ENCODE measurements at places on chromosomes 6 and 20. TPM values are rescaled to one million over a fixed set of nuclear protein-coding genes. Genes with fewer than 3 reads are reported as not detected.

Gene BPI
- 0.32 TPM for total RNA-seq

Gene IGF2R
- total RNA-seq: 124 TPM

Gene ATP6V1G2
- total RNA-seq: 10.4 TPM

Gene EDN1
- total RNA-seq: 0.16 TPM

Gene PPP1R14C
- total RNA-seq: 0.17 TPM

All from bronchial smooth muscle cell (primary cell).